ENCODE measurements at places on chromosomes 1 and 21.
A peak's percentile ranks its signal among the peaks of the same experiment; 100 is the strongest.

GRCh38 chr1:26072305-26072704 lies 4.9 kb upstream of the TRIM63 start:
- DNase-seq: no peak

DNA sequence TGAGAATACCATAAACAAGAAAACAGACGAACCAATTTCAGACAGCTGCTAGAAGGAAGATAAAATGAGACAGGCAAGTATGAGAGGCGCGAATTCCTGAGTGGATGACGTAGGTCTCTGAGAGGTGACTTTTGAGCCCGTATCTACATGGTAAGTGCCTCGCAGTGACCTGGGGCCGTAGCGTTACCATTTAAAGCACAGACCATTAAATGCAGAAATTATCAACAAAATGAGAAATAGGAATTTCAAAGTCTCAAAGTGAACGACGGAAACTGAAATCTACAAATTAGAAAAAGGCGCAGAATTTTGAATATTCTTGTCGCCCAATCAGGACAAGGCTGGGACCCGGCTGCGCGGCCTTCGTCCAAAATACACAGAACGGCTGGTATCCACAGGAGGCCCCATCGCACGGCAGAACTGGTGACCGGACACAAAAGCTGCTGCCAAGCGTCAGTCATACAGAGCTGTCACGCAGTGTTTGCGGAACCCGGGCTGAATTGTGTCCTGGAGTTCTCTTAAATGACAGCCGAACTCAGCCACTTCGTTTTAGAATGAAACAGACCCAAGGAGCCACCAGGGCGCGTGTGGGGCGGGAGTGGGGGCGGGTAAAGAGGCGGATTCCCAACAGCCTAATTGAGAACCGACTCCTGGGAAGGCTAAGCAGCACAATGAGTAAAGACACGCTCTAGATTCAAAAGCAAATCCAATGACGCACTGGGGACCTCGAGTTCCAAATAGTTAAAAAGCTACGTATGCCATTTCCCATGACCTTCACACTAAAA lies 13.8 kb upstream of the BOLA1 start:
- peak; percentile 88 for DNase-seq

DNA sequence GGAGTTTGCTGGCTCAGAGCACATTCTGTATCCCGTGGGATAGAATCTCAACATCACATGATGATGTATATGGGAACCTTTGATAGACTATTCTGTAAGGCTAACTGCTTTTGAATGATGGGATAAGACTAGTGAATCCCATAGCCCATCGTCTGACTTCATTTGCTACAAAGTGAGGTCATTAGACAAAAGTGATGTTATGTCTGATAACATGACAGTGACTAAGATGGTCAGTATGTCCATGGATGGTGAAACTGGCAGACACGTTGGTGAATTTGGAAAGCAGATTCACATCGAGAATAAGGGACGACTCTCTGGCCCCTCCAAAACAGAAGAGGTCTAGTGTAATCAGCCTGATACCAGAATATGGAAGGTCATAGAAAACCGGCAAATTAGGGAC lies 108.4 kb downstream of the HHAT start:
- peak; percentile 1 for DNase-seq

DNA sequence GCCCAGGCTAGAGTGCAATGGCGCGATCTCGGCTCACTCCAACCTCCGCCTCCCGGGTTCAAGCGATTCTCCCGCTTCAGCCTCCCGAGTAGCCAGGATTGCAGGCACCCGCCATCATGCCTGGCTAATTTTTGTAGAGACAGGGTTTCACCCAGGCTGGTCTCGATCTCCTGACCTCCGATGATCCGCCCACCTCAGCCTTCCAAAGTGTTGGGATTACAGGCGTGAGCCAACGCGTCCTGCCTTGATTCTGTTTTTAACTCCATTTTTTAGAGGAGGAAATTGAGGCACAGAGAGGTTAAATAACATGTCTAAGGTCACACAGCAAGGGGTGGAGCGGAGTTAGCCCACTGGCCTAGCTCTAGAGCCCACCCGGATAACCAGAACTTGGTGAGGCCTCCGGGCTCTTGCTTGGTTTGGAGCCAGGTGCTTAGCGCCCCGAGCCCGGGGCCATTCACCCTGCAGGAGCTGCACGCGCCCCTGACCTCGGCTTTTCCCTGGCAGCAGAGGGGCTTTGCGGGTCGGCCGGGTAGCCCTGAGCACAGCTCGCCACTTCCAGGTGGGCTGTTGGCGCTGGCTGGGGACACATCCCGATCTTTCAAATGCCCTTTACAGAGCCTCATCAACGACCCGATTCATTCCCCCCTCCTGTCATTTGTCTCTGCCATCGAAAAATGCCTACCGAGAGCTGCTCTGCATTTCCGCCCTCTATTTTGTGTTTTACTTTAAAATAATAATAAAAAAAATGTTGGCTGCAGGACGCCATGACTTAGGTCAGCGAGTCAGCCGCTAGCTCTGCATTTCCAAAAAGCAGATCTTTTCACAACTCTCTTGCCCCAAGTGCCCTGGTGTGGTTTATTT lies 11.2 kb downstream of the SIM2 start:
- DNase-seq: no peak

GRCh38 chr1:89347296-89347695 lies 16.6 kb upstream of the GBP6 start:
- DNase-seq: no peak

DNA sequence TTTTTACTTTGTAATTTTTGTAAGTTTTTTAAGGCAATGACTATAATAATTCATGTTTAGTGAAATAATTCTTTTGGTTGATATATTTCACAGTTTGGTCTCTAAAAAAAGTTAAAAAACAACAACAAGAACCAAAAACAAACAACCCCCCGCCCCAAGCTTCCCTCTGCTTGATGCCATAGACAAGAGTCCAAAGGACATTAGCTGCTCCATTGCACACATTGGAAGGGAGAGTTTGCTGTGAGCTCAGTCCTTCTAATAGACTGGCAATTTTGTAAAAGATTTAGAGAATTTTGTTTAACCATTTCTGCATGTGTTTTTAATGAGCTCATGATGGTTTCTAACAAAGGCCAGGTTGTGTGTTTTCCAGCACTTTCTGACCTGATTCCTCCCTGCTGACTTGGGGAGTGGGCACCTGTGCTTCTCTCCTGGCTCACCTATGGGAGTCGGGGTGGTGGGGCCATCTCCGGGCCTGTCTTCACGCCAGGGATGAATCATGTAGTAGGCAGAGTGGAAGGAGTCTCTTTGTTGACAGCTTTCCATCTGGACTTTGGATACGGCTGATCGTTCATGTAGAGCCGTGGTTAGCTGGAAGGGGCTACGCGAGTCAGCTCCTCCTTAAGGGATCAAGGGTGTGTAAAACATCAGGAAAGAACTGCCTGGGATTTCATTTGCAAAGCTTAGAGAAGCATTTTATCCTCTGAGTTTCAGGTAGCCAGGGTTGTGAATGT lies 14.1 kb downstream of the ZBTB18 start:
- DNase-seq: peak; percentile 8

- DNase-seq: no peak
Measured at GRCh38 chr1:207581496-207582153, 63.3 kb upstream of the CR1L start.

DNA sequence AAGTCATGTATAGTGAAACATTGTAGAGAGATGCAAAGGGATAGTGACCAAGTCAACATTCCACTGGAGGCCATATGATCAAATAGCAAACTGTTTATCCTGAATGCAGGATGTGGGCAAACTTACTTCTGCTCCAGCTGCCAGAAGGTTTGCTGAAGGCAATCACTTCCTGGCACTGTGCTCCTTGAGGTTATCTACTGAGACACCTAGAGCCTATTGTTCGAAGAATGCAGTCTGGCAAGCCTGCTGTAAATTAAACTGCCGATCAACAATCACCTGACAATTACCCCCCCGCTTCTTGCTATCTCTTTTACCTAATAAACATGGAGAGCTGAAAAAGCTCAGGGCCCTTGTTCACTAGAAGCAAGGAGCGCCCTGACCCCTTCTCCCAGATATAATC lies 139.4 kb upstream of the B3GALT2 start:
- DNase-seq: no peak

GRCh38 chr1:60949154-60949825 lies 133.1 kb upstream of the NFIA start:
- no peak for DNase-seq

DNA sequence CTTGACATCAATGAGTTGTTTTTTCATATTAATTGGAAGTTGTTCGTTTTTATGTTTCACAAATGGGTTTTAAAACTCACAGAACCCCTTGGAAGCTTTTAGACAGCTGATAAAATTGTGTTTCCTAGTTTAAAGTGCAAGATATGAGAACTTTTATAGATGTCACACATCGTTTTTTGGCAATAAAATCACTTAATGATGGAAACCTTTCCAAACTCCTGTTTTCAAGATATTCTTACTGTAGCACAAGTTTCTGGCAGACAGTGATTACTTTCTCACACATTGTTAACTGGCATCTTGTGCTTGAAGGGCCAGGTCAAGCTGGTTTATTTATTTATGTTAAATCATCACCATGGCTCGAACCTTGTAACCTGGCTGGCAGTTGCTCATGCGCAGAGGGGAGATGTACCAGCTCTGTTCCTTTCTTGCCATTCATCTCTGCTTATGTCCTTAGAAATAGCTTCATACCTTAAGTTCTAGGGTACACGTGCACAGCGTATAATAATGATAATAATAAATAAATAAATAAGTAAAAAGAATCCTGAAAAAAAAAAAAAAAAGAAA lies 10.2 kb upstream of the RCAN1 start:
- no peak for DNase-seq

- DNase-seq: no peak
Measured at GRCh38 chr1:63643517-63643916, 50.3 kb downstream of the PGM1 start.

GRCh38 chr1:65939636-65940035 lies 146.9 kb downstream of the PDE4B start:
- no peak for DNase-seq

DNA sequence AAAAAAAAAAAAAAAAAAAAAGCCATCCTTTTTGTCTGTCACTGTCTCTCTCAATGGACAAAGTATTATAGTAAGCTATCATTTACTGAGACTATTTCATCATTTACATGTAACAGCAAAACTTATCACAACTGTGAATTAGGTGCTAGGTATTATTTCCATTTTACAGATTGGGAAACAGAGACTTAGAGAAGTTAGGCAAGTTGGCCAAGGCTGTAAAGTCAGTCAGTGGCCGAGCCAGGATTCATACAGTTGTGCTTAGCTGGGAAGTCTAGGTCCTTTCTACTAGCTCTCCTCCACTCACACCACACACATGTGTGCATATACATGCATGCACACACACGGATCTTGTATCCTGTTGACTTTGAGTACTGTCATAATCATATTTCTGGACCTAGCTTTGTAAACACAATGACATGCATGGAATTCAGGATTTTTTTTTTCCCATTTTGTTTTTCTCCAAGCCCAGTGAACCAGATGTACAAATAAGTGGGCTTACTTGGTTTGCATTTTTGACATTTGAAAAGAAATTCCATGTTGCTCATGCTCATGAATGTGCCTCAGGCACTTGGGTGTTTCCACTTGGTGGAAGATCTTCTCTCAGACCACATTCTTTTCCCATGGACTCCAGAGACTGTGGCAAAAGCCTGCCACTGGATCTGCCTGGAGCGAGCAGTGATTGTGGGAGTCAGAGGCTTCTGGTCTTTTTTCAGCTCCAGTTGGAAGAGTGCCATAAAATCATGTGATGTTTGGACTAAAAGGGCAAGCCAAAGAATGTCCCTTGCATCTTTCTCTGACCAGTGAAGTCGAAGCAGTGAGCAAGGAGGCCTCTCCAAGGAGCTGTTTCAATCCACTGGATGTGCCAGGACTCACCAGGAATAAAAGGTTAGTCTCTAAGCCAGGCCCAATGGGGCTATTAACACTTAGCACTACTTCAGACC lies 61.7 kb upstream of the DNAJC6 start:
- DNase-seq: peak; percentile 60

DNA sequence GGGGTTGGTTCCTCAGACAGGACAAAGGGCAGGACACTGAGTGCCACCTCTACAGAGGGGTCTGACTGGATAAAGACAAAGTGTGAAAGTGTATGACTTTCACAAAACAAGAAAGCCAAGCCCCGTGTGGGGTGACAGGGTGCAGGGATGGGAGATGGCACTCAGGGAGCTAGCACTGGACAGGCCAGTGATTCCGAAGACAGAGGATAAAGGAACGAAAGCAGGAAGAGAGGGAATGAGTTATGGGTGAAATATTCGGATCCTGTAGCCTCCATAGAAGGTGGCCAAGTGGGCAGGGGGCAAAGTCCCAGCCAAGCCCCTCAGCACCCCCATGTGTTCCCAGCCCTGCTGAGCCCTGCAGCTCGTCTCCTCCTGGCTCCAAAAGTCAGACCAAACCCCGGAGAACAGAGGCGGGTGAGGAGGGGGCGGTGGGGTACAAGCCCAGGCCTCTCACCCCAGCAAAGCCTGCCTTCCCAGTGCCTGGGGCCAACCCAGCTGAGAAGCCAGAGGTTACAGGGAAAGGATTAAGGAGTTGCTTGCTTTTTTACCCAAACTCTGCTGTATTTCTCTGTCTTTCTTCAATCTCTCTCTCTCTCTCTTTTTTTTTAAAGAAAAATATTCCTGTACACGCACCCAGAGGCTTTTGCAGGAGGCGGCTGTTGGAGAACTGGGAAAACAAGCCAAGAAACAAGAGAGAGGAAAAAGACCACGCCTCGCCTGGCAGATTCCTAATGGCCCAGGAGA lies 14.0 kb upstream of the WASF2 start:
- DNase-seq: no peak

- DNase-seq: no peak
Measured at GRCh38 chr1:245835386-245835785, 671.7 kb downstream of the SMYD3 start.

- no peak for DNase-seq
Measured at GRCh38 chr1:199667089-199667488, 360.4 kb upstream of the NR5A2 start.

- DNase-seq: no peak
Measured at GRCh38 chr1:25701030-25701785, 84.6 kb downstream of the MAN1C1 start.

DNA sequence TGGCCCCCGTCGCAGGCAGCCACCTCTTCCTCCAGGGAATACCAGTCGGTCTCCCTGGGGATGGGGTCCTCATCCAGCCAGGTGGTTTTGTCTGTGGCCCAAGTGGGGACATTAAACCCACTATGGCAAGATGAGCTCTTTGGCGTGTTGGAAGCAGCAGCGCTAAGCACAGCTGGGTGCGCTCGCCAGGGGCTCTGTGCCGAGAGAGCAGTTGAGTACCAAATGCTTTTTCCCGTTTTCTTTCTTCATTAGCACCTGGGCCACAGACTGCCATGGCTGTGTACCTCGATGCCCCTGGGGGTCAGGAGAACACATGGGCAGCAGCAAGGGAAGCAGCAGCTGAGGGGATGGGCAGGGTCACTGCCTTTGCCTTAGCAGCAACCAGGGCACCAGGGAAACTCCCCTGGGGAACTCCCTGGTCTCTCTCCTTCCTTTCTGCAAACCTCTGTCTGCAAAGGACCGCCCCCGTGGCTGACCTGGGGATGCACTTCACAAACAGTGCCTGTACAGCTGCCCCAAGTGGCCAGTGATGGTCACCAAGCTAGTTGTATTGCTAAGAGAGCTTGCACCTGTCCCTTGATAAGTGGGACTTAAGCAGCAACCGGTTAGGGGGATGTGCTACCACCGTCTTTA lies 31.1 kb downstream of the EDARADD start:
- DNase-seq: no peak

GRCh38 chr1:53350853-53351767 lies 23.2 kb upstream of the LRP8 start:
- DNase-seq: no peak
